ENCODE measurements at places on chromosomes 4 and X. TPM values are rescaled to one million over a fixed set of nuclear protein-coding genes. Genes with fewer than 3 reads are reported as not detected.

Gene PIN4
- total RNA-seq = 15.0 TPM

Gene MAGEA1
- not detected for total RNA-seq

Gene DDIT4L
- total RNA-seq = 2.1 TPM

Gene HAUS7
- total RNA-seq = 34.4 TPM

Gene FAM114A1
- 48.7 TPM for total RNA-seq

Data from uterus (tissue), 4 donors.